Thymus (tissue), 14 donors: ENCODE measurements at places on chromosomes 13 and 19. TPM values are rescaled to one million over a fixed set of nuclear protein-coding genes. Genes with fewer than 3 reads are reported as not detected.

Gene DZIP1
- 7.0 TPM for total RNA-seq

Gene NCAN
- 0.14 TPM for total RNA-seq

Gene SKA3
- 35.1 TPM for total RNA-seq

Gene TEX101
- total RNA-seq = 0.99 TPM

Gene PLPP2
- 2.6 TPM for total RNA-seq

Gene RASAL3
- total RNA-seq = 30.8 TPM

Gene LRFN3
- total RNA-seq = 0.47 TPM

Gene DACH1
- 2.5 TPM for total RNA-seq

Gene ATP11A
- total RNA-seq = 7.1 TPM

Gene ZNF493
- total RNA-seq = 18.7 TPM

Gene CCDC122
- total RNA-seq = 5.6 TPM

Gene DENND1C
- total RNA-seq = 6.8 TPM

Gene NEK5
- total RNA-seq = 0.28 TPM

Gene PPP1R13L
- 1.7 TPM for total RNA-seq

Gene GAPDHS
- total RNA-seq = 0.19 TPM

Gene CIRBP
- 229 TPM for total RNA-seq

Gene SIGLEC7
- 2.0 TPM for total RNA-seq

Gene ENOX1
- 4.0 TPM for total RNA-seq

Gene OR7A5
- not detected for total RNA-seq

Gene KATNAL1
- total RNA-seq = 12.4 TPM

Gene LGALS14
- 0.14 TPM for total RNA-seq

Gene CPB2
- 0.05 TPM for total RNA-seq

Gene DAND5
- 0.09 TPM for total RNA-seq

Gene ABCA7
- 23.4 TPM for total RNA-seq

Gene SLC25A15
- 14.5 TPM for total RNA-seq

Gene EHD2
- 1.9 TPM for total RNA-seq

Gene ZSCAN4
- total RNA-seq = 0.05 TPM

Gene NOTCH3
- 14.8 TPM for total RNA-seq

Gene CCDC194
- total RNA-seq = 0.28 TPM

Gene UBAC2
- total RNA-seq = 42.8 TPM

Gene PTGIR
- total RNA-seq = 3.4 TPM

Gene TMEM145
- not detected for total RNA-seq

Gene HPN
- 0.66 TPM for total RNA-seq

Gene KLHL26
- total RNA-seq = 0.99 TPM

Gene ZNF578
- total RNA-seq = 1.6 TPM
